ENCODE measurements at places on chromosomes 5 and 9.

DNA sequence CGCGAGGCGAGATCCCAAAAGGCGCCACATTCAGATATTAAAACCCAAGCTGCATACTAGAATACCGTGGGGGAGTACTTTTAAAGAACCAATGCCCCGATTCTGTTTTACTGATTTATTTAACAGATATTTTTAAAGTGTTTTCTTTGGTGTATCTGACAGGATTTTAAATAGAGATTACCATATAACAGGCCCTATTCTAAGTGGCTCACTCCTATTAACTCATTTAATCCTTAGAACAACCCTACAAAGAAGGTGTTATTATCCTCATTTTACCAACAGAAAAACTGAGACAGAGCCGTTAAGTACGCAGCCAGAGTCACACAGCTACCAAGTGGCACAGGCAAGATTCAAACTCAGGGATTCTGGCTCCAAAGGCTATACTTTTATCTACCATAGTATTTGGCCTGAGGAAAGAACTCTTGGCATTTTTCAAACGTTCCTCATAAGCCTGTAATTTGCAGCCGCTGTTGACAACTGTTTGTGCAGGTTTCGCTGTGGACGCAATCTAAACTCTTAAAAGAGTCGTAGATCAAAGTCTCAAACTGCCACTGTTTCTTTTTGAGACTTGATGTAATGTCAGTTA, 550 bp upstream of the TMEM245 start:
- DNase-seq: no peak

- DNase-seq: no peak
These were observed 61.7 kb downstream of the PRRT1B start for GRCh38 chr9:131606896-131607567.

DNA sequence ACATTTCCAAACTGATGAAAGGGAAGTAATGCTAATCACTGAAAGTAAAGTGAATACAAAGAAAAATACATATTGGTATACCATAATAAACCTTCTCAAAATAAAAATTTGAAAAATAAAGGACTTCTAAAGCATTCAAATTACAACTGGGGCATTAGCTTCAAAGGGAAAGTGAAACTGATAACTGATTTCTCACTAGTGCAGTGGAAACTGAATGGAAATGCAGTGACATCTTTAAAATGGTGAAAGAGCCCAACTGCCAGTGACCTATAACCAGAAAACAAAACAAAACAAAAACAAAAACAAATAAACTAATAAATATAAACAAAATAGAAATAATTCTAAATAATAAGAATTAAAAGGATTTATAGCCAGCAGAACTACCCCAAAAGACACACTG, 297.5 kb upstream of the GRIN3A start:
- DNase-seq: no peak

DNA sequence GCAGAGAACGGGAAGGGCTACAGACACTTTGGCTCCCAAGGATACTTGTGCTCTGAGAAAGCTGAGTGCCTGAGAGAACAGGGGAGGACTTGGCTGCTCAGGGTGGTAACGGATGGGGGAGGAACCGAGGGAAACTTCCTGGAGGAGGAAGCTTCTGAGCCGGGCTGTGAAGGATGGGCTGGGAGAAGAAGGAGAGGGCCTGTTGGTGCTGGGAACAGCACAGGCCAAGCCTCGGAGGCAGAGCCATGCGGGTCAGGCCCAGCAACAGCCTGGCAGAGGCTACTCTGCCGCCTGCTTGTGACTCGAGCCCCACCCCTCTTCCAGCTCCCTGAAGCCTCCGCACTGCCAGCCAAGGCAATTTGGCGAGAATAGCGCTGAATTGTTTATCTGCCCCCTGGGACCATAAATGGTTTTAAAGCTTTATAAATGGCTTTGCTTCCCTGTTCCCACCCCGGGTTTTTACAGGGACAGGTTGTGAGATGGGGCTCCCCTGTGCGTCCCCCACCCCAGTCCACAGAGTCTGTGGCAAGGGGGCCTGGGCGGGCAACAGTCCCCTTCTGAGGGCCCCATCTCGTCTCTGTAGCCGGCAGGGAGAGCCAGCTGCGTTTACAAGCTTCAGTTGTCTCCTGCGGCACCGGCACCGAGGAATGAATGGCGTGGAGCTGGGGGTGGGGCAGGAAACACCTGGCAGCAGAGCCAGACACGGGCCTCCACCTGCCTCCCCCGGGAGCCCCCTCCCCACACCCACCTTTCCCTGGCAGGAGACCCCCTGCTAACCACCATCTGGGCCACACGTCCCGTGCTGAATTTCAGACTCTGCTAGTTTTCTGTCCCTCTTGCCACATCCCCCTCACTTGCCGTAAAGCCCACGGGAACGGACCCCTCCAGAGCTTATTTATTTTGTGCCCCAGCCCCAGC, 24.4 kb downstream of the FAM163B start:
- DNase-seq: no peak

- DNase-seq: no peak
These were observed 67.5 kb downstream of the CWC27 start for GRCh38 chr5:64836190-64836755.

DNA sequence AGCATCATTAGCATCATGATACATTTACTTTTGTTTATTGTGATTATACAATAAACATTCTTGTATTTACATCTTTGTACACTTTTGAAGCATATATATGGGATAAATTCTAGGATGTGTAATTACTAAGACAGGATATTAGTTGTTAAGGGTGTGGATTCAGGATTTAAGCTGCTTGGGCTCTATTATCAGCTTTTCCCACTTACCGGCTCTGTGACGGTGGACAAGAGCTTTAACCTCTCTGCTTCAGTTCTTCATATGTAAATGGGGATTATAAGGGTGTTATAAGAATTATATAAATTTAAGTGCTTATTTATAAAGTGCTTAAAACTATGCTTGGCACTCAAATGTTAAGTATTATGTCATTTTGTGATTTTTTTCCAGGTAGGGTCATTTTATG, 131.1 kb downstream of the FER start:
- no peak for DNase-seq

DNA sequence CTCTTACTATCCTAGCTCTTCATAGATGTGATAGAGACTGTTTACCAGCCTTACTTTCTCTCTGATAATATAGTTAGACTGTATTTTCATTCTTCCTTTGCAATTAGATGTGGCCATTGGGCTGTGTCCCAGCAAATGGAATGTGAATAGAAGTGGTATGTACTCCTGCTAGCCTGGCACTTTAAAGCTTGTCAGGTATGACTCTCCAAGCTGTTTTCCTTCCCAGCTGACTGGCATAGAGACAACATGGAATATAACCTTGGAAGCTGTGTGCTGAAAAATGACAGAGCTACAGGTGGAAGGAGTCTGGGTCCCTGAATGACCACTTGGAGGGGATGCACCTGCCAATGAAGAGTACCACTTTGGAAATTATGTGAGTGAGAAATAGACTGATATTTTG, 116.2 kb downstream of the DIRAS2 start:
- no peak for DNase-seq

- DNase-seq: no peak
These were observed 14.7 kb downstream of the UBAC1 start for GRCh38 chr9:135946392-135946994.

DNA sequence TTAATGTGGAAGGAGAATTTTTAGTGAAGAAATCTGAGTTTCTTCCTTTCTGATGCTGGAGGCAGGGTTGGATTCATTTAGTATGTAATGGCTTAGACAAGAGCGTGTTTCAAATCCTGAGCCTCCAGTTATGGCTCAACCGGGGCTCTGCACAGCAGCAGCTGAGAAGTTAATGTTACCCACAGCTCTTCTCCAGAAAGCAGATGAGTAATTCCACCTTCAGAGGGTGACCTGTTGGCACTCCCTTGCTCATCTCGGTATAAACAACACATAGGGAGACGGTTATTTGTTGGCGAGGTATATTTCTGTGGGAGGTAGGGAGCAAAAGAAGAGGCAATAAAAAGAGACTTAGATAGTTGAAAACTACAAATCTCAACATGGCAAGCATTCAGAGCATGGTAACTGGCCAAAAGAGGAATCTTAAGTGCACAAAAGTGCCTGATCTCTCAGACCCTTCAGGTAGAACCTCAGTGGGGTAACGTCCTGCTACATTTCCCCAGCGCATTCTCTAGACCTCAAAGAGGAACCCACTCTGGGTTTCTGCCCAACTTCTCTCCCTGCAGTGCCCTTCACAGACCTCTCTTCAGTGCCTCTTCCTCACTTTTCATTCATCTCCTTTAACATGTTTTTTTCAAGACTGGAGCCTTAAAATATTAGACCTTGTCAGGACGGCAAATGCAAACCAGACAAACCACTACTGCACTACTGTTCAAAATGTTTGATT, 417.5 kb upstream of the ADAMTSL1 start:
- no peak for DNase-seq

DNA sequence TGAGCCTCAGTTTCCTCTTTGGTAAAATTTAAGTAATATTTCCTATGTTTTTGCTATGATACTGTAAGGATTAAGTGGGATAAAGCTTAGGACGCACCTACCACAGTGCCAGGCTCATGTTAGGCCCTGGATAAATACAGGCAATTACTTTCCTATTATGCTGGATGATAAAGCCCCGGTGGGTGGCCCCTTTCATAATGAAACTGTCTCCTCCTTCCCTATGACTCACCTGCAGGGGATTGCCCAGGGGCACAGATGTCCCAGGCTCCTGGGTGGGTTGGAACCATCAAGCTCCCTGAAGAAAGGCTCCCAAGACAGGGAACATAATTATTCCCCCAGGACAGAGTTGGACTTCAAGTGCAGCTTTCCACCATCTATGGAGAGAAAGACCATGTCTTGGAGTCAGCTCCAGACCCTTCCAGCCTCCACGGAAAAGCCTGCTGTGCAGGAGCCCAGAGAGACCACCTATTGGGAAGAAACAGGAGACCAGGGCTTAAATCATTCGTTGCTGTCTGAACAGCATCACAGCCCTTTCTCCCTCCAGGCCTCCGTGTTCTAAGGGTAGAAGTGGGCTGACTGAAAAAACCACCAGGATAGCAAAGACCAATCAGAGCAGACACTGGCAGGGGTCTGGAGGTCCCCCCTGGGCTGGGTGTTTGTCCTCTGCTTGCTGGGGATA, 43.2 kb upstream of the FOXE1 start:
- no peak for DNase-seq

GRCh38 chr5:933251-933861, 40.7 kb downstream of the TRIP13 start:
- no peak for DNase-seq

GRCh38 chr5:8954801-8955200, 591.1 kb downstream of the SEMA5A start:
- no peak for DNase-seq

GRCh38 chr9:78598120-78598519, 301.2 kb downstream of the PSAT1 start:
- no peak for DNase-seq

DNA sequence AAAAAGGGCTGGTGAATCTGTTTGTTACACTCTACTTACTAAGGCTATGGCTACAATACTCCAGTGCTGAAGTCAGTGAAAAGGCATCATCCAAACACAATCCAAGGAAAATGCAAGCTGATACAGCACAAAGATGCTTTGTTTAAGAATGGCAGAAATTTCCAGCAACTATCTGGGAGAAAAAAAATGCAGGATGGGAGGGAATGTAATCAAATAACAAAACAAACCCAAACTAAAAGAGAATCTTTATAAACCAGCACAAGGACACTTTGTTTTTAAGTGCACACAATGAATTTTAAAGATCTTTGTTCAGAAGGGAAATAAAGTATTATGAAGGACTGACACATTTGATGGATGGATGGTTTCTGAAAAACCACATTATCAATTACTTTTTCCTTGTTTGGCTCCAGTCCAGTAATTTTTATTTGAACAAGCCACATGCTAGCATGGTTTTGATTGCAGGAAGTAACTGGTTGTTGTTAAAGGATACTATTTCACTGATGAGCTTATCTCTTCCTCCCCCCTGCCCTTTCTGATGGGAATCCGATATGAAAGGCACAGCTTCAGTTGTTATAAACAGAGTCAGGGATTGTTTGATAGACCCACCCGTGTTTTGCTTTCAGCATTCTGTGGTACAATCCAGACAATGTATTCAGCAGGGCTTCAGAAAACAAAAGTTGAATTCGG, 12.1 kb upstream of the TLE4 start:
- DNase-seq: no peak
